ENCODE measurements at places on chromosomes 6 and 20. TPM values are rescaled to one million over a fixed set of nuclear protein-coding genes. Genes with fewer than 3 reads are reported as not detected.

Gene TRAPPC3L
- total RNA-seq = not detected

Gene ANKRD60
- total RNA-seq = not detected

Gene SLC22A2
- total RNA-seq = not detected

Gene LGSN
- total RNA-seq = 0.09 TPM

Gene COL21A1
- total RNA-seq = 0.43 TPM

Gene RIPOR3
- total RNA-seq = 1.2 TPM

Gene PLCB1
- 24.7 TPM for total RNA-seq

Gene VNN1
- not detected for total RNA-seq

Gene PACRG
- 0.30 TPM for total RNA-seq

Gene FBXO9
- total RNA-seq = 26.7 TPM

DNA sequence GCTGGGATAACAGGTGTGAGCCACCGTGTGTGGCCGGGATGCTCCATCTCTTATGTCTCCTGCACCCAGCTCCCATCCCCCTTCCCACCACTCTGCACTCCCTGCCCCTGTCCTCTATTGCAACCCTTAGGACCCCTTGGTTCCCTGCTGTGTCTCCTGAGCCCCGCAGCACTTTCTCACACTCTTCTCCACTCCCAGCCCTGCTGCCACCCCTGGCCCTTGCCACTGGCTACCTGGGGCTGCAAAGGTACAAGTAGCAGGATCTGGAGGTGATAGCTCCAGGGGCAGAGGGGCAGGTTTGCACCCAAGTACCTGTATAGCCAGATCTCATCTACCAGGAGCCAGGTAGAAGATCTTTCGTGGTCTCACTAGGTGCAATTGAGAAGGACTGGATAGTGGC, 6.6 kb upstream of the CPXM1 start:
- DNase-seq = no peak

DNA sequence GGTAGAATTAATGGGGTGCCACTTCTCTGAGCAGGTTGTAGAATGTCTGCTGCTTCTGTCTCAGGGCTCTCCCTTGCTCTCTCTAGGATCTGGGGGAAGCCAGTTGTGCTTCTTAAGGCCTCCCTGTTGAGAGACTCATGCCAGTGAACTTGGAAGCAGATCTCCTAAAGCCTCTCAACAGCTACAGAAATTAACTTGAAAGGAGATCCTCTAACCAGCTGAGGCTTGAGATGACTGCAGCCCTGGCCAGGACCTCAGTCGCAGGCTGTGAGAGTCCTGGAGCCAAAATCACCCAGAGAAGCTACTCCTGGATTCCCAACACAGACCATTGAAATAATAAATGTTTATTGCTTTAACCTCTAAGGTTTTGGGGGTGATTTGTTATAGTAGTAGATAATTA, 180.2 kb upstream of the MARCKS start:
- no peak for DNase-seq

GRCh38 chr20:34549291-34549928, 9.1 kb upstream of the MAP1LC3A start:
- peak; percentile 56 for DNase-seq

GRCh38 chr6:117480651-117481050, 1.8 kb upstream of the DCBLD1 start:
- no peak for DNase-seq

DNA sequence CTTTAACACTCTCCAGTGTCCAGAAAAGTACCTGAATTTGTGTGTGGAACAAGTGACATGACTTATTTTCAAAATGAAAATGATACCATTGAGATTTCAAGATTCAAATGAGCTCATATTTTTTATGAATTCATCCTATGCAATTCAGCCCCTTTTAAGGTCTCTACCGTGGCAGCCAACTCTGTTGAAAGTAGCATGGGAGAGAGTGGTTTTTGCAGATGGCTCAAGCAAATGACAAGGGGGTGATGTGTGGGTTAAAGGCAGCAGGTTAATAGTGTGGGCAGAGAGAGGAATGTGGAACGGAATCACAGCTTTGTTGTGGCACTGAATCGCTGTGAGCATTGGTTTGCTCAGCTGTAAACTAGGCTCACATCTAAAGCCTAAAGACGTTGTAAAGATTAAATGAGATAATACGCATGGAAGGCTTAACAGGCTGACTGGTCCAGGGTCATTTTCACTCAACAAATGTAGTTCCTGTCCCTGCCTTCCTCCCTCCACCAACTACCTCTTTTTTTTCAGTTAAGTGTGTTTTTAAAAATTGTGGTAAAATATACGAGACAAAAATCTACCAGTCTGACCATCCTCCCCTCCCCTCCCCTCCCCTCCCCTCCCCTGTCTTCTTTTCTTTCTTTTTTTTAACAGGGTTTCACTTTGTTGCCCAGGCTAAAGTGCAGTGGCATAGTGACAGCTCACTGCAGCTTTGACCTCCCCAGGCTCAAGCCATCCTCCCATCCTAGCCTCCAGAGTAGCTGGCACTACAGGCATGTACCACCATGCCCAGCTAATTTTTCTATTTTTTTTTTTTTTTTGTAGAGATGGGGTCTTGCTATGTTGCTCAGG, 114.7 kb upstream of the ZNF217 start:
- DNase-seq = peak; percentile 16

GRCh38 chr20:43492101-43492500, 15.4 kb upstream of the L3MBTL1 start:
- no peak for DNase-seq

DNA sequence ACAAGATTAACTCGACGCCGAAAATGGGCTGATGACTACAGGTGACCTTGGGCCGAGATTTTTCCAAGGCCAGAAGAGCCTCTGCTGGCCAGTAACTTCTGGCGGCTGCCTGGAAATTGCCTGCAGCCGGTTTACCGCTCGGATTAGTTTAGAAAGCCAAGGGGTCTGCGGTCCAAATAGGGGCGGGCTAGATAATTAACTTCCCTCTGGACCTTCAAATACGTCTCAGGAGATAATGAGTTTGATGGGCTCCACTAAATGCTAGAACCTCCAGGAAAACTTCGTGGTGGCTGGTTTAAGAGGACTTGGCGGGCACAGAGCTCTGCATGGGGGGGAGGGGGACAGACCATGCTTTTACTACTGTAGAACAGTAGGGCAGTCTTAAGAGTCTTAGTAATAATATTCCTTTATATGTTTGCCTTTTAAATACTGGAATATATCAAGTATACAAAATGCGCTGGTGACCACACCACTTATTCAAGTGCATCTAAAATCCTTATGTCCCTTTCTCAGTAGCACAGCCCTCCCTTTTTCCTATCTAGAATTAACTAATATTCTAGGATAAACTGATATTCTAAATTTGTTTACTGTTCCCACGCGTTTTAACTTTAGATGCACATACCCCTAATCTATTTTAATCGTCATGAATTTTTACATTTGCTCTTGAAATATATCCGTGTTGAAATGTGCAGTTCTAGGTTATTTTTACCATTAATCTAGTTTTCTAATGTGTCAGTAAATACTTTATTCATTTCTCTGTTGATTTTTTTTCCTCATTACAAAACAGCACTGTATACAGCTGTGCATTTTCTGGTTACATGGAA, 107.5 kb upstream of the PRSS16 start:
- no peak for DNase-seq

- DNase-seq = no peak
Measured at GRCh38 chr6:84902354-84902928, 138.0 kb upstream of the TBX18 start.

DNA sequence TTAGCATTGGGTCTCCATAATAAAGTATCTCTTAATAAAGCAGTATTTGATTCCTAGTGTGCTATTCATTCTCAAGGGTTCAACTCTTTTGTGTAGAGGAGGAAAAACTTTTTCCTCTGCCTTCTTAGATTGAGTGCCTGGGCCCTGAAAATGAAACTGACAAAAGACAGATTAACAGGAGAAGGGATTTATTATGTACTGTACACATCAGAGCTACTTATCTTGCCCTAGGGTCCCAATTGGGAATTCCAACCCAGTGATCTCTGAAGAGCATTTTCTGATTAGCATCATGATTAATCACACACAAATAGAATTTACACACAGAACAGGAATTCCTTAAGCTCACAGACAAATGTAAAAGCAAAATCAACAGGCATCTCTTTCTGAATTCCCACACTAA, 128.9 kb downstream of the CD164 start:
- DNase-seq = no peak

DNA sequence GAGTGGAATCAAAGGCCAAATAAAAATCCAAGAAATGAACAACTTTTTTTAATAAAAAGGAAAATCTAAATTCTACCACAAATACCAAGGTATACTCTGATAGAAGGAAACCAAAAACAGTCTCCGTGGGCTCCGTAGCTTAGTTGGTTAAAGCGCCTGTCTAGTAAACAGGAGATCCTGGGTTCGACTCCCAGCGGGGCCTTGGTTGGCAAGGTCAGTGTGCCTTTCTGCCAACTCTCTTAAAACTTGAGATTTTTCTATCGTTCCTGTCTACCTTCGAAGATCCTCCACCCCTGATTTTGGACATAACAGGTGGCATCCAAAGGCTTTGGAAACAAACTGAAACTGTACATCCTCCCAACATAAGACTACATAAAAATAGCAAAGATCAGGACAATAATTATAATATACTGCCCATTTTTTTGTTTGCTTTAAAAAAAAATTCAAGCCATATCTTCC, 197.9 kb downstream of the TRIM27 start:
- no peak for DNase-seq

DNA sequence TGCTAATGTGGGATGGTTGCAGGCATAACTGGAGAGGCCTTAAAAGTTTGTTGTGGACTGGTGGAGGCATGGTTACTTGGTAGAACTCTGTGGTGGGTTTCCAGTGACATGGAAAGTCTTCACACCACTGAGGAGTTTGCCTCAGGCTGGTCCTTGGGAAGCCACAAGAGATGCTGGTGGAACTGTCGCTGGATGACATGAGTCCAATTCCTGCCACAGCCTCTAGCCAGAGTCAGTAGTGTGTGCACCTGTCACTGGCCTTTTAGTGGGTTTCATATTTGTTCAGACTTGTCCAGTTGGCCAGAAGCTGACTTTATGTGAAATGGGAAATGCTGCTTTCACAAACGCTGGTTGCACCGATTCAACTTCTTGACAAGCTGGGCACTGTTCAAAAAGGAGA, 13.7 kb upstream of the SRSF12 start:
- DNase-seq = no peak

GRCh38 chr6:116158641-116159040, 32.7 kb upstream of the COL10A1 start:
- no peak for DNase-seq

- no peak for DNase-seq
Measured at GRCh38 chr6:33886673-33887144, 82.9 kb upstream of the MLN start.

GRCh38 chr20:23101696-23102406, 15.7 kb upstream of the CD93 start:
- no peak for DNase-seq

GRCh38 chr20:40980106-40980827, 48.4 kb upstream of the TOP1 start:
- no peak for DNase-seq

DNA sequence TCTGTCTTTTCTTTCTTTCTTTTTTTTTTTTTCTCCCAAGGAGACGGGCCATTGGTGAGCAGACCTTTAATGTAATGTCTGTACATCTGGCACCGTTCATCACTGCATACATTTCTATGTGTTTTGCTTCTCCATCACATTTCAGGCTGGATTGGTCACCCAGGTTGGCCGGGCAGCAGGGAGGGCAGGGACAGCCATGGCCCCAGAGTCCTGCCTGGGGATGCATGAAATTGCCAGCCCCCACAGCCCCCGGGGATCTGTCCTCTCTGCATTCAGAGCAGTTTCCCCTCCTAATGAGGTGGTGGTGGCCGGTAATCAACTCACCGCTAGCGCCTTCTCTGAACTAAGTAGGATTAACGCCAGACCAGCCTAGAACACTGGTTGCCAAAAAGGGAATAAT, 50.4 kb downstream of the APCDD1L start:
- DNase-seq = no peak

DNA sequence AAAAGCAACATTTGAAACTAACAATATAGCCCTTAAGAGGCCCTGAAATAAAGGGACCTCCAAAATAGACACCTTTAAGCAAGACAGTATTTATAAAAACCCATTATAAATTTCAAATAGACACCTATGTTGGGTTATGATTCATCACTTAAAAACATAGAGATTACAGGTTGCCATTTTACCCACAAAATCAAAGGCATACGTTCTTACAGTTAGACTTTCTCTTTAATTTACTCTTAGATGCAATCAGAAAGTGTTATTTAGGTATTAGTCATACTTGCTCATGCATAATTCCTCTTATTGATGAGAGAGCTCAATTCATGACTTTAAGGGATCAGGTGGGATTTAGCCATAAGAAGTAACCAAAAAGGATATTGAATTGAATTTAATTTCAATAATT, 51.5 kb upstream of the TMEM200A start:
- DNase-seq = no peak

DNA sequence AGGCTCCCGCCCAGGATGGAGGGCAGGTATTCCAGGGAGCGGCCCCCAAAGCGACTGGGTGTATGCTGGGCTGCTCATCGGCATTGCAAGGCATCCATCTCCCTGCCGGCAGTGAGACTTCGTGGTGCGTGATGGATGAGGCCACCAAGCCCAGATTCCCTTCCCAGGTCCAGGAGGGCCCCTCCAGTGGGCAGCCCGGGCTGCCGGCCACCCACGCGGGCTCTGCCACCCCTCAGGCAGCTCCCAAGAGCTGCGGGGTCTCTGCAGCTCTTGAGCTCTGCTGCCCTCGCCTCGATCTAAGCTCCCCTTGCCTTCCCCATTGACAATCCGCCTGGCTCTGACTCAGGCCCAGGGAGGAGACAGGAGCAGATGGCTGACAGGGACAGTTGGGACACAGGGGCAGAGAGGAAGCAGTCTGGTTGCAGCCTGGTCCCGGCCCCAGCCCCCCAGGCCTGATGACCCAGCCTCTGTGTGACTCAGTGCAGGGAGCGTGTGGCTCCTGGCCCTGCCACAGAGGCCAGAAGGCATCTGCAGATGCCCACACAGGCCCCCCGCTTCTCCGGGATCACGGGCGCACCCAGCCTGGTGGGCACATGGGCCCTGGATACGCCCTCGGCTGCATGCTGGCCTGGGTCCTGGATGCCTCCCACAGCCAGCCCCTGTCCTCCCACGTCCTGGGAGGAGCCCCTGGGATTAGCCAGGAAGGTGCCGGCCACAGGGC, 33.0 kb downstream of the SLCO4A1 start:
- no peak for DNase-seq

DNA sequence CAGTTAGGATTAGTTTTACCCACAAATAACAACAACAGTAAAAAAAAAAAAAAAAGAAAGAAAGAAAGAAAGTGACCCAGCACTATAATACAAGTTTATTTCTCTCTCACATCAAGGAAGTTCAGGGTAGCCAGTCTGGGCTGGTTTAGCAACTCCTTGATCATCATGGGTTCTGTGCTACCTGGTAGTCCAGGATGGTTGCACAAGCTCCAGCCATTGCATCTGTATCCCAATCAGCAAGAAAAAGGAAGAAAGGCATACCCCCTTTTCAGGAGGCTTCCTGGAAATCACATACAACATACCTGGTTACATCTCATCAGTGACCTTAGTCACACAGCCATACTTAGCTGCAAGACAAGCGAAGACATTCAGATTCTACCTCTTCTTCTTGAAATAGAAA, 128.5 kb downstream of the MTHFD1L start:
- no peak for DNase-seq

Data from neural progenitor cell (in vitro differentiated cells).